Neural progenitor cell (in vitro differentiated cells): ENCODE measurements at places on chromosomes 3 and 15. TPM values are rescaled to one million over a fixed set of nuclear protein-coding genes. Genes with fewer than 3 reads are reported as not detected.

Gene C2CD4B
- 0.43 TPM in 1 of 2 replicates, not detected in the other for total RNA-seq

Gene EIF5A2
- 6.6 and 8.4 TPM in 2 replicates for total RNA-seq

Gene LRTM1
- not detected in 2 replicates for total RNA-seq

Gene THSD4
- 2.0 and 2.4 TPM in 2 replicates for total RNA-seq

Gene PYGO1
- 8.6 and 9.3 TPM in 2 replicates for total RNA-seq

Gene POLQ
- total RNA-seq: 15.6 and 33.2 TPM in 2 replicates

- no peak overlapping the region for H3K4me3 ChIP-seq
- peaks cover 6% of the 10 kb centered on the region for H3K36me3 ChIP-seq
- H3K27ac ChIP-seq: no peak overlapping the region
- no peak for DNase-seq
- peaks cover 7% of the 10 kb centered on the region for H3K4me1 ChIP-seq
Observed at GRCh38 chr3:112568642-112569041, 6.8 kb downstream of the SLC35A5 start.

DNA sequence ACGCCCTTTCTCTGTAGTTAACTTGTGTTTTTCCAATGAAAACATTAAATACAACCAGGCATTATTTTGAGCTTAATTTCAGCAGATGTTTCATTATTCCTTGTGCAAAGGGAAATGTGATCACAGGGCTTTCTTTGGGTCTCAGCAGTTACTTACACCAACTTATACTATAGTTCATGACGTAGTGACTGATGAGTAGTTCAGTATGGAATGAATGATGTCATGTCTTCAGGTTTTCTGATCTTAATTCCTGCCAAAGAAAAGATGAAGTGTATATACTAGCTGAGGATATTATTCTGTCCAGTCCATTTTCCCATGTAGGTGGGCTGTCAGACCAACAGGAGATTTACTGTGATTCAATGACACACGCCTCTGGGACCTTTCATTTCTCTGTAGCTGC lies 61.3 kb downstream of the MYRIP start:
- DNase-seq: no peak
- no peak overlapping the region for H3K4me3 ChIP-seq
- H3K27me3 ChIP-seq: no peaks in the 10 kb centered on the region
- H3K27ac ChIP-seq: no peak overlapping the region
- no peaks in the 10 kb centered on the region for H3K4me1 ChIP-seq

DNA sequence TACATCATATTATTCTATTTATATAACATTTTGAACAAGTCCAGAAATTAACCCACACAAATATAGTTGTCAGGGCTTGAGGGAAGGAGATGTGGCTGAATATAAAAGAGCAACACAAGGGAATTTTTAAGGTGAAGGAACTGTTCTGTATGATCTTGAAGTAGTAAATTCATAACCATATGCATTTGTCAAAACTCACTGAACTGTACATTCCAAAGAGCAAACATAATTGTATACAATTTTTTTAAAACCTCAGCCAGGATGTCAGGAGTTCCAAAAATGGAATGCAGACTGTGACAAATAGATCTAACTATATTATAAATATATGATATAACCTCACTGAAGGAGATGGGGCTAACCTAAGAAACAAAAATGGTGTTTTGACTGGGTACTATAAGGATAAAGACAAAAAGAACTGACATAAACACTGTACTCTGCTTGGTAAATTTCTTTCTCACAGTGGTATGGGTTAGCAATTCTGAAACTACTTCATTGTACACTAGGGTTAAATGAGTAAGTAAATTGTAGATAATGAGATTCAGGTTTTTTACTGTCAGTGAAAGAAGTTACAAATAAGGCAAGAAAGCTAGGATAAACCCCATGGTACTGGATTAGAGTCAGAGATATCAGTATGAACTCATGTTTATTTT lies 14.4 kb downstream of the GOLGB1 start:
- H3K4me1 ChIP-seq: peaks cover 22% of the 10 kb centered on the region
- H3K36me3 ChIP-seq: no peaks in the 10 kb centered on the region
- DNase-seq: no peak
- no peaks in the 10 kb centered on the region for H3K27me3 ChIP-seq

DNA sequence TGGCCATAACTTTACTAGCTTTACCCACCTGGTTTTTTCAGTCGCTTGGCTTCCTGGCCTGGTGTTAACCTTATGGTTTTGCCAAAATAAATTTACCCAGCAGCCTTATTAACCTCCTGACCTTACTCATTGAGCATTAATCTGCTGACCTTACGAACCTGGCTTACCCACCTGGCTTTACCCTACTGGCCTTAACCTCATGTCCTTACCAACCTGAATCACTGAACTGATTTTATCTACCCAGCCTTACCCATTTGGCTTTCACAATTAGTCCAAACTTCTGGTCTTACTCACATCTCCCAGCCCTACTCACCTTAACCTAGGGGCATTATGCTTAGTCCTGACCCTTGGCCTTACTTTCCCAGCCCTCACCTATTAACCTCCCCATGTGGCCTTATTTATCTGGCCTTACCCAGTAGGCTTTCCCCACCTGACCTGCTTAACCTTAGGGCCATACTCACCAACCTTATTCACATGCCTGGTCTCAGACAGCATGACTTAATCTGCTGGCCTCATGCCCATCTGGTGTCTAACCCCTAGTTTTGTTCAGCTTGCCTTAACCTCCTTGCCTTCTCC lies 93.4 kb downstream of the IL12A start:
- no peak for DNase-seq
- H3K4me1 ChIP-seq: no peaks in the 10 kb centered on the region
- no peaks in the 10 kb centered on the region for H3K27me3 ChIP-seq

GRCh38 chr3:99504258-99504657 lies 134.1 kb upstream of the COL8A1 start:
- H3K4me3 ChIP-seq: no peak overlapping the region
- DNase-seq: no peak
- H3K4me1 ChIP-seq: no peaks in the 10 kb centered on the region
- no peaks in the 10 kb centered on the region for H3K27me3 ChIP-seq
- H3K27ac ChIP-seq: no peak overlapping the region

- DNase-seq: peak; percentile 20
- no peak overlapping the region for H3K27ac ChIP-seq
- H3K4me3 ChIP-seq: no peak overlapping the region
- peaks cover 34% of the 10 kb centered on the region for H3K4me1 ChIP-seq
Observed at GRCh38 chr15:70358871-70359647, 261.3 kb upstream of the TLE3 start.

GRCh38 chr15:93121973-93122910 lies 33.2 kb upstream of the RGMA start:
- peak; percentile 12 for DNase-seq
- H3K4me1 ChIP-seq: peaks cover 24% of the 10 kb centered on the region
- H3K27ac ChIP-seq: no peak overlapping the region
- H3K36me3 ChIP-seq: no peaks in the 10 kb centered on the region

GRCh38 chr3:97646932-97647331 lies 117.6 kb upstream of the ARL6 start:
- no peak overlapping the region for H3K4me3 ChIP-seq
- no peak overlapping the region for H3K27ac ChIP-seq
- DNase-seq: no peak
- H3K36me3 ChIP-seq: no peaks in the 10 kb centered on the region
- H3K4me1 ChIP-seq: no peaks in the 10 kb centered on the region
- H3K27me3 ChIP-seq: no peaks in the 10 kb centered on the region

- peak overlapping the region; percentile 90 for H3K27ac ChIP-seq
- no peaks in the 10 kb centered on the region for H3K36me3 ChIP-seq
- H3K27me3 ChIP-seq: no peaks in the 10 kb centered on the region
- peak; percentile 78 for DNase-seq
- peak overlapping the region; percentile 16 for H3K4me3 ChIP-seq
Observed at GRCh38 chr3:32321095-32321790, 70.4 kb upstream of the CMTM7 start.

- H3K4me3 ChIP-seq: no peak overlapping the region
- no peaks in the 10 kb centered on the region for H3K27me3 ChIP-seq
Observed at GRCh38 chr15:32794973-32795372, 77.2 kb downstream of the GREM1 start.

DNA sequence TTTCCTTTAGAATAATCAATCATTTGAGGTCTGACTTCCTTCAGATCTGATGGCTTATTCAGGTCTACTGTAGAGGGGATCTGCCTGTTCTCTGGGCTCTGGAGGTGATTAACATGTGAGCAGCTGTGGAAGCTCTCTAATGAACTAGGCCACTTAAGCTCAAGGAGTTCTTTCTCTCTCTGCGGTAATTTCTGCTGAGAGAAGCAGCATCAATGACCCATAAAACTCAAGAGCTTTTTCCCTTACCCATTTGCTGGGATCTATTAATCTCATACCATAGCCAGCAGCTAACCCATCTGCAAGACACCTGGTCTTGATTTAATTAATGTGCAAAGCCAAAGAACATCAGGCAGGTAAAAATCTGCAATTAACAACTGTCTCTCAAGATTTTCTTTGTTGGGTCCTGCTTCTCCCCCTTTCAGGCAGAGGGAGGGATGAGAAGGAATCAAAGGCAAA lies 73.2 kb upstream of the DLG1 start:
- H3K27me3 ChIP-seq: no peaks in the 10 kb centered on the region
- H3K27ac ChIP-seq: no peak overlapping the region
- no peak overlapping the region for H3K4me3 ChIP-seq
- H3K4me1 ChIP-seq: peaks cover 52% of the 10 kb centered on the region
- no peaks in the 10 kb centered on the region for H3K36me3 ChIP-seq

GRCh38 chr3:77342688-77343087 lies 302.8 kb downstream of the ROBO2 start:
- H3K27ac ChIP-seq: no peak overlapping the region
- H3K36me3 ChIP-seq: no peaks in the 10 kb centered on the region
- no peak for DNase-seq
- H3K4me3 ChIP-seq: no peak overlapping the region

DNA sequence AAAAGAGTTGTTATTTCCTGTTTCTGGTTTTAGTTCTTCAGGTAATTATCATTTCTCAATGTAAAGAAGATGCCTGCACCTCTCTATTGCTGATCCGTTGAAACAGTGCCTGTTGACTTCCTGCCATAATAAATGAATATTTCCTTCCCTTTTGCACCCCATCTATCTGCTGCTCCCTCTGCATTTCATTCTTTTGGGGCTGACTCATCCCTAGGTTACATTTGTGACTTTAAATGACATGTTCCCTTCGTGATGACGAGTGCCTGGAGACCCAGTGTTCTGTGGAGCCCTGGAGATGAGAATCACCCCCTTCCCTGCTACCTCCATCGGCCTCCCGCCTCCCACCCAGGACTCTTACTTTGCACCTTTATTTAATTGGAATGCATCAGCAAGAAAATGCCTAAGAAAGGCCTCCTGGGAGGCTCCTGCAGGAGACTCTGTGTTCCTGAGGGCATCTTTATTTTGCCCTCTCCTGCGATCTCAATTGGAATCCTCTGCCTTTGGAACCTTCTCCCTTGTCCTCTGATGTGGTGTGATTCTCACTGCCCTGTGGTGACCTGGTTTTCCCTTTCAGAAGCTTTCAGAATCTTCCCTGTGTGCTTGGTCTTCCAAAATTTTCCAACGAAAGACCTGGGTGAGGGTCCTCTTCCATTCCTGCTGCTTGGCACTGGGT lies 13.7 kb downstream of the LRRK1 start:
- H3K27me3 ChIP-seq: no peaks in the 10 kb centered on the region
- no peak overlapping the region for H3K27ac ChIP-seq
- no peak for DNase-seq

GRCh38 chr3:65914032-65914739 lies 124.5 kb downstream of the MAGI1 start:
- no peak overlapping the region for H3K4me3 ChIP-seq
- H3K4me1 ChIP-seq: peaks cover 32% of the 10 kb centered on the region
- H3K27me3 ChIP-seq: no peaks in the 10 kb centered on the region
- DNase-seq: peak; percentile 54

DNA sequence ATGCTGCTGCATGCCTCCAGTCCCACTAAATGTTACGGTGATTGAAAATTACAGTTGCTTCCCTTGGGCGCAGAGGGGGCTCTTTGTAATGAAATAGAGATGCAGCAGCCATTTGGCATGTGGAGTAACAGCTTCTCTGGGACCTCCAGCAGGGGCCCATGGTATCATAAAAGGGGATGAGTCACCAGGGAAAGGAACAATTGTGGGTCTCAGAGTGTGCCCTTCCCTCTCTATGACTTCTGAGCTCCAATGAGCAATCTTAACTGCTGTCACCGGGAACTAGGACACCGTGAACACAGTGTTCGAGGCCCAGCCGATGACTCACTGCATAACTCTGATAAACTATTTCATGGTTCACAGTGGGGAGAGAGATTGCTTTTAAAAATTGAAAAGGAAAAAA lies 164.8 kb upstream of the NUDT16 start:
- no peaks in the 10 kb centered on the region for H3K36me3 ChIP-seq
- H3K4me3 ChIP-seq: no peak overlapping the region
- H3K27me3 ChIP-seq: no peaks in the 10 kb centered on the region
- H3K4me1 ChIP-seq: no peaks in the 10 kb centered on the region
- H3K27ac ChIP-seq: no peak overlapping the region

GRCh38 chr3:73658227-73658626 lies 33.5 kb upstream of the PDZRN3 start:
- DNase-seq: no peak
- no peak overlapping the region for H3K27ac ChIP-seq

GRCh38 chr3:196650740-196651311 lies 11.3 kb downstream of the NRROS start:
- H3K36me3 ChIP-seq: no peaks in the 10 kb centered on the region
- no peak overlapping the region for H3K4me3 ChIP-seq
- DNase-seq: no peak
- peaks cover 5% of the 10 kb centered on the region for H3K4me1 ChIP-seq
- no peaks in the 10 kb centered on the region for H3K27me3 ChIP-seq

GRCh38 chr3:76834657-76835056 lies 205.2 kb upstream of the ROBO2 start:
- no peaks in the 10 kb centered on the region for H3K27me3 ChIP-seq
- no peaks in the 10 kb centered on the region for H3K4me1 ChIP-seq
- H3K36me3 ChIP-seq: no peaks in the 10 kb centered on the region
- H3K27ac ChIP-seq: no peak overlapping the region
- H3K4me3 ChIP-seq: no peak overlapping the region

DNA sequence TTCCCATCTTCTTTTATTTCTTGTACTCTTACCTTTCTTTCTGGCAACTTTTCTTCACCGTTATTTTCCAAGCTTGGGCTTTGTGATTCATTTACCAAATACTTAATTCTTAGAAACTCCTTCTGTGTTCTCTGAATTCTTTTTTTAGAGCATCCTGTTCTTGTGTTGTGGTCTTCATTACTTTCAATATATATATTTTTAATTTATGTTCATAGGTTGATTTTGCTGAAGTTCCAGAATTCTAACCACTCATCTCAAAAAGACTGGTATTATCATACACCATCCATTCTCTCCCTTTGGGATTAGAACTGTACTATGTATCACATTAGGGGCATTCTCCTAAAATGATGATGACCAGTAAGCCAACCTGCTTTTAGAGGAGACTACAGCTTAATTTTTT lies 362.3 kb upstream of the CBLB start:
- no peaks in the 10 kb centered on the region for H3K36me3 ChIP-seq
- no peak overlapping the region for H3K27ac ChIP-seq
- no peak overlapping the region for H3K4me3 ChIP-seq
- no peak for DNase-seq
- H3K27me3 ChIP-seq: no peaks in the 10 kb centered on the region
